ENCODE measurements at places on chromosomes 3 and 15.

DNA sequence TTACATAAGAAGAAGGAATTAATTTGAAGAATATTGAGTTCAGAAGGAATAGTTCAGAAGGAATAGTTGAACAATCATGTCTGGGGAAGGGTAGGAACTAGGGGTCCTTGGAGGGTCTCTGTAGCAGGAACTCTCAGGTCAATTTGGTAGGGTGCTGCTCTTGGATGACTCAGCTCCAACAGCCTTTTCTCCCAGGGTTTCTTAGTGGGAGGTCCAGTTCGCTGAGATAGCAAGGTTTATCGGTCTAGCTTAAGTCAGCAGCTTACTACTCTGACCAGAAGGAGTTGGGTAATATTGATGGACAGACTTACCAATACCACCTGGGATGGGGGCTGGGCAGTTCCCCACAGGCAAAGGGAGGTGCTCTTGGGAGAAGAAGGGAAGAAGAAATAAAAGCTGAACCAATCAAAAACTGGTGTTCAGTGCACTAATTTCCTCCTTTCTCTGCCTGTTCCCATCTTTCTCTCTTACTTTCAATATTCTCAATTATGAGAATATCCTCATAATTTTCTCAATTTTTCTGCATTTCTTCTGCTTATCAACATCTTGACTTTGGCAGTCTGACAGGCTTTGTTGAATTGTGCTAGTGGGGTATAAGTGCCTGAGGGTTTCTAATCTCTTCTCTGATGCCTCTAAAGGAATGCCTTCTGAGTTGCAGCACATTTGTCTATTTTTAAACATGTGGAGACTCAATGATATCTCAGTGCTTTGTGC lies 14.4 kb upstream of the MITF start:
- DNase-seq = no peak

DNA sequence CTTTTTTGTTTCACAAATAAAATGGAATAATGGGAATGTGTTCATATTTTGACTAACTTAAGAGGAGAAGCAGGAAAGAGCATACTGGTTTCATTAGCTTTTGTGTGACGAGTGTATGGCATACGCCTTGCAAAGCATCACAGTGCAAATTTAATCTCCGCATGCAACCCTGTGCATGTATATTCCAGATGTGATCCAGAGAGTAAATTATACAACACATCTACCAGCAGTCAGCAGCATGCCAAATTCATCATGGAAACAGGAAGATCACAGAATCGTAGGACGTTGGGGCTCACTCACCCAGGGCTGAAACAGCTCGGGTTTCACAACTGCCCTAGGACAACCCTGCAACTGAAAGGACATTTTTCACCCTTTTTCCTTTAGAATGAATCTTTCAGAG lies 53.4 kb downstream of the ADAMTS9 start:
- no peak for DNase-seq

GRCh38 chr3:25362118-25362517 lies 65.9 kb upstream of the RARB start:
- DNase-seq = no peak

- DNase-seq = no peak
Measured at GRCh38 chr3:48090166-48090939, 74.1 kb upstream of the MAP4 start.

- no peak for DNase-seq
Measured at GRCh38 chr3:140546649-140547048, 131.2 kb upstream of the TRIM42 start.

DNA sequence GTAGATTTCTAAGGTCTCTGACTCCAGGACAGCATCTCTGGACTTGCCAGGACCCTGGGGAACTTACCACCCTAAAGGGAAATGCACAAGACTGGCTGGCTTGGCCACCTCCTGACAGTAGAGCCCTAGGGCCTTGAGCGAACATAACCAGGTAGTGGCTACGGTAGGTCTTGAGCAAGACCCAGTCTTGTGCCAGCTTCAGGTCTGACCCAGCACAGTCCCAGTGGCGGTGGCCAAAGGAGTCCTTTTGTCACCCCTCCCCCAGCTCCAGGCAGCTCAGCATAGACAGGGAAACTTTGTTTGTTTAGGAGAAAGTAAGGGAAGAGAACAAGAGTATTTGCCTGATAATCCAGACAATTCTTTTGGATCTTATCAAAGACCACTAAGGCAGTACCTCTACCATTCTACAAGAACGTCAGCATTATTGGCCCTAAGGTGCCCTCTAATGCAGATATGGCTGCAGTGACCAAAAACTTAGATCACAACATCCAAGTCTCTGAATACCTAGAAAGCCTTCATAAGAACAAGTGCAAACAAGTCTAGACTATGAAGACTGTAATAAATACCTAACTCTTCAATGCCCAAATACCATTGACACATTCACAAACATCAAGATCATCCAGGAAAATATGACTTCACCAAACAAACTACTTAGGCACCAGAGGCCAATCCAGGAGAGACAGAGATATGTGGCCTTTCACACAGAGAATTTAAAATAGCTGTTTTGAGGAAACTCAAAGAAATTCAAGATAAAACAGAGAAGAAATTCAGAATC lies 38.7 kb upstream of the FBN1 start:
- DNase-seq = no peak

- DNase-seq = peak; percentile 60
Measured at GRCh38 chr15:33243869-33244268, 49.4 kb upstream of the FMN1 start.

DNA sequence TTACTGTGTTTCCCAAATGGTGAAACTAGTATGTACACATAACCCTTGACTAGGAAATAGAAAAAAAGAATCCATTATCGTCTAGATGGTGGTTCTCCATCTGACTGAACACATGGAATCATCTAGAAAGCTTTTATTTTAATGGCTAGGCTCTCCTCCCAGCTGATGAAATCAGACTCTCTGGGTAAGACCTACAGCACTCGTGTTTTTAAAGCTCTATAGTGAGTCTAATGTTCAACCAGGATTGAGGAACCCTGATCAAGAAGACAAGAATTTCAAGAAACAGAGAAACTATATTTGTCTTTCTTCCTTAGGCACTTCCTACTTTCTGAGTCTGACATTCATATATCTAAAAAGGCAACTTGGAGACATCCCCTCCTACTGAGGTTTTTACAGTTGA lies 118.8 kb downstream of the TMCO5A start:
- no peak for DNase-seq

- DNase-seq = peak; percentile 44
Measured at GRCh38 chr3:187836823-187837770, 91.8 kb upstream of the BCL6 start.

DNA sequence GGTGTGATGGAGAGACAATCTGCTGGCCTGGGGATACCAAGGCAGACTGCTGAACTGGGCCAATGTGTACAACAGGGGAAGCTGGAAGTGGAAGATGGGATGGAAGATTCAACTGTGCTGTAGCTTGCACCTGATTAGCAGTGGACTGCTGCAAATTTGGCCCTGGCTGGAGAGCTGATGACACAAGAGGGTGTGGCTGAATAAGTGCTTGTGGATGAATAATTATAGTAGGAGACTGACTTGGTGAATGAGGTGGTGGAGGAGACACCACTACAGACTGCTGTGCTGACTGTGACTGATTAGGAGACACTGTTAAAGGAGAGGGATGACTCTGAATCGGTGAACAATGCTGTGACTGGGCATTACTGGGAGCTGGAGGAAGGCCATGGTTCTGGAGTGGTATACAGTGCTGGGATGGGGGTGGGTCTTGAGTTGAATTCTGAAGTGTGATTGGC lies 52.5 kb downstream of the PHC3 start:
- DNase-seq = no peak

GRCh38 chr3:133991637-133992036 lies 38.1 kb downstream of the SLCO2A1 start:
- DNase-seq = peak; percentile 45

- no peak for DNase-seq
Measured at GRCh38 chr15:69417581-69417980, 3.4 kb downstream of the KIF23 start.

DNA sequence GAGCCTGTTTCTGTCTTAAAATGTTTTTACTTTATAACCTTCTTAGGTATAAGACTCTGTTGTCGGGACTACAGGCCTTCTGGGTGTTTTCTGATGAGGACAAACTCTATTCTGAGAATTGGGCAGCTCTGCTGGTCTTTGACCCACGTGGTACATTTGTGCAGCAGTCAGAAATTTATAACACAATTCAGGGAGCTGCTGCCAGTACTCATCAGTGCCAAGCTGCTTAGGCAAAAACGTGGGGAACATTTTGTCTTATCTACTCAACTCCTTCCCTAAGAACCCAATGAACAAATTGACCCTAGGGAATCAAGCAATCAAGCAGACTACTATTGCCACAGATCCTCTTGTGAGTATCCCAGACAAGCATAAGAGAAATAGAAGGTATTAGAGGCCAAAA lies 180.7 kb upstream of the PDZRN3 start:
- DNase-seq = no peak

- no peak for DNase-seq
Measured at GRCh38 chr3:185865247-185865646, 40.4 kb upstream of the IGF2BP2 start.

DNA sequence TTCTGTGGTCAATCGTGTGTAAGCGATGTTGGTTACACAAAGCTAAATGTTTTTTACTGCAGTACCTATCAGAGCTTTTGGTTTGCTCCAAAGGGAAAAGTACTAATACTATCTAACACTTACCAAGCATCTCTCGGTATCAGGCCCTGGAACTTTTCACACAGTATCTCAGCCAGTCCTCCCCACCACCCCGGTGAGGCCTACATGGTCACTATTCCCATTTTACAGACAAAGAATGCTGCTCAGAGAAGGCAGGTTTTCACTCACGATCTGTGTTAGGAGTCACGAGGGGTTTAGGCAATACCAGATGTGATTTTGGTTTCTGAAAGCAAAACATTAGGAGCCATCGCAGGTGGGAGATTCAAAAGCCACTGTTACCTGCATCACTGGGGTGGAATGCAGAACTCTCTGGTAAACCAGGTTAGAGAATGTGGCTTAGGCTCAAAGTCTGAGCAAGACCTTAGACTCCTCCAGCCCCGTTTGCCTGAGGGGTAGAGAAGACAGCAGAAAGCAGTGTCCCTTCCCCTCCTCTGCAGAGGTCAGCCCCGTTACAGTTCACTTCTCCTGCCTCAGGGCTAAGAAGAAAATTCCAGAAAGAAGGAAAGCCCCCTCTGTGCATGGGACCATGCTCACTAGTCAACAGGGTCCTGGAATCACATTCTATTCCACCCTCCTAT lies 57.2 kb downstream of the XXYLT1 start:
- DNase-seq = no peak

DNA sequence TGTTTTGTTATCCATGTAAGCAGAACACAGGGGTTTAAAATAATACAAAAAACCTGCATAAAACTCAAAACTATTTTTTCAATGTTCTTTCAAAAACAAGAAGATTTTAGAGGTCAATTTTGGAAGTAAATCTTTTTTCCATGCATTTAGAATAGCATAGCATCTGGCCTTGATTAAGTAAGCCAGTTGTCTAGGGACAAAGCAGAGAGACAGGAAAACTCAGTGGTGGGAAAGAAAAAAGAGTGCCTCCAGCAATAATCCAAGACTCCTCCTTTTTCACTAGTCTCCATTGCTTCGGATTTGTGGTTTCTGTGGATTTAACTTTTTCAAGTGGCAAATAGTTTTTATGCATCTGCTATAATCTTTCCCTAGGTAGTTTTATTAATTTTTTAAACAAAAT lies 88.9 kb downstream of the SUCNR1 start:
- DNase-seq = no peak

DNA sequence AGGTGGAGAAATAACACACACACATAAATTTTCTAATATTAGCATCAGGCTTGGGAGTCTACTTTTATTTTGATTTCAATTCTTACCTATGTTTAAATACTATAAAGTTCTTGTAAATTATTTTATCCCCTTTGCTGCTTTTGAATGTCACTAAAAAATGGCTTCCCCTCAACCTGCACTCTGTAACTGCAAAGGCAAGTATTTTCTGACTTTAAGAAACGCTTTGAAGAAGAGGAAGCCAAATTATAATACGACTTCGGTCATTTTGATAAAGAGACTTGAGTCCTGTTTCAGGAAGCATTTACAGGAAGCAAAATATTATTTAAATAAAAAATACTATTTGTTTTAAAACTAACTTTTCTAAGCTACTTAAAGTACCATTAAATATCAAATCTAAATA lies 627.7 kb upstream of the AGTR1 start:
- no peak for DNase-seq

DNA sequence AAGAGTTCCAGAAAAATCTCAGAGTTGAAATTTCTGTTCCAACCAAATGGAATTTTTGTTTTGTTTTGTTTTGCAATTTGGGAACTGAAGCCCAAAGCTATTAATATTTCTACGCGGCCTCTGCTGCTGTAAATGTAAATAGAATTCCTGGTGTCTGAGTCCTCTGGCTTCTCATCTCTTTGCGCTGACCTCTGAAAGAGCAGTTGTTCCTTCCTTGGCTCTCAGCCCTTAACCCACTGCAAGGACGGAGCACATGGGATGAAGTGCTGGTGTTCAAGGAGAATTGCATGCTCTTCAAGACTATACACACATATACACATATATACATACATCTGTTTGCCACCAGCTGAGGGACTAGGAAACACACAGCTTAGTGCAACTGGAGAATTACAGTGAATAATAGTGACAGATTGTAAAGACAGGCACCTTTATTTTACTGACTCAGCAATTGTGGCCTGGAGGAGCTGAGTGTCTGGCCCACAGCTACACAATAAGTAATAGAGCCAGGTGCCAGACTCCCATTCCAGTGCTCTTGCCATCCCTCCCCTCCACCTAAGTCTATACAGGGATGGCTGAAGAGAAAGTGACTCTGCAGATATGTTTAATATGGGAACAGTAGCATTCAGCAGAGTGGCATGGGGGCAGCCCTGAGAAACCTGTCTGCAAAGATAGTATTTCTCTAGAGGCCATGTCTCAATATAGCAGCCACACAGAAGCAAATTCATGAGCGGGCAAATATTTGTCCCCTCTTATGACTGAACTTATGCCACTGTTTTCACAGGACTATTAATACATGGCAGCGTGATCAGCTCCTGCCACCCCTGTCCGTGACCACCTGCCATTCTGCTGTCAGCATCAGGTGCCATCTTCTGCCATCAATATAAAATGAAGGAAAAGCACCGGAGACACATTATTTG lies 42.3 kb downstream of the NEK10 start:
- peak; percentile 87 for DNase-seq

- no peak for DNase-seq
Measured at GRCh38 chr15:77461486-77461885, 40.8 kb downstream of the HMG20A start.

DNA sequence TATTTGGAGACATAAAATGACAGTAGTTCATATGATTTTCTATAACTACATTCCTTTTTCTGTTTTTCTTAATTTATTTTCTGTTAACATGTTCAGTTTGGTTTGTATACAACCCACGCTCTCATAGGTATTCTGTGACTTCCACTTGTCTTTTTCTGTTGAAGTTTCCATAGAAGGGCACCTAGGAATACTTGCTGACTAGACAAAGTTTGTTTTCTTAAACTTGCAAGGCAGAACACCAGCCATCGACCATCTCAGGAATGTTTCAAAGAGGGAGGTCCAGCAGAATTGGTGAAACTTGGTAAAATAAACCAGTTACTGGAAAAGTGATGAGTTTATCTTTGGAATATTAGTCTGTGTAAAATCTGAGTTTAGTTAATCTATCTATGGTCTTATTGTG lies 403.2 kb upstream of the CADM2 start:
- no peak for DNase-seq

GRCh38 chr3:188687389-188687788 lies 484.4 kb upstream of the TPRG1 start:
- DNase-seq = peak; percentile 83
